Activated naive CD4-positive, alpha-beta T cell treated with anti-CD3 and anti-CD28 coated beads, Interleukin-2, amount 50 U/mL, for 72 hours (primary cell): ENCODE measurements at places on chromosomes 6 and 20. TPM values are rescaled to one million over a fixed set of nuclear protein-coding genes. Genes with fewer than 3 reads are reported as not detected.

The LBP gene
- not detected for total RNA-seq

The TAGAP gene
- 29.9 TPM for total RNA-seq

The GMPR gene
- total RNA-seq, result 0.23 TPM

The CLPSL2 gene
- total RNA-seq, result not detected

The NRSN1 gene
- not detected for total RNA-seq

The PRDM13 gene
- total RNA-seq, result not detected

The CDSN gene
- total RNA-seq, result not detected

The PDE7B gene
- total RNA-seq, result 0.93 TPM

The HEY2 gene
- total RNA-seq, result not detected

GRCh38 chr6:154650351-154650750 is 82.9 kb upstream of the SCAF8 start:
- DNase-seq, result no peak

DNA sequence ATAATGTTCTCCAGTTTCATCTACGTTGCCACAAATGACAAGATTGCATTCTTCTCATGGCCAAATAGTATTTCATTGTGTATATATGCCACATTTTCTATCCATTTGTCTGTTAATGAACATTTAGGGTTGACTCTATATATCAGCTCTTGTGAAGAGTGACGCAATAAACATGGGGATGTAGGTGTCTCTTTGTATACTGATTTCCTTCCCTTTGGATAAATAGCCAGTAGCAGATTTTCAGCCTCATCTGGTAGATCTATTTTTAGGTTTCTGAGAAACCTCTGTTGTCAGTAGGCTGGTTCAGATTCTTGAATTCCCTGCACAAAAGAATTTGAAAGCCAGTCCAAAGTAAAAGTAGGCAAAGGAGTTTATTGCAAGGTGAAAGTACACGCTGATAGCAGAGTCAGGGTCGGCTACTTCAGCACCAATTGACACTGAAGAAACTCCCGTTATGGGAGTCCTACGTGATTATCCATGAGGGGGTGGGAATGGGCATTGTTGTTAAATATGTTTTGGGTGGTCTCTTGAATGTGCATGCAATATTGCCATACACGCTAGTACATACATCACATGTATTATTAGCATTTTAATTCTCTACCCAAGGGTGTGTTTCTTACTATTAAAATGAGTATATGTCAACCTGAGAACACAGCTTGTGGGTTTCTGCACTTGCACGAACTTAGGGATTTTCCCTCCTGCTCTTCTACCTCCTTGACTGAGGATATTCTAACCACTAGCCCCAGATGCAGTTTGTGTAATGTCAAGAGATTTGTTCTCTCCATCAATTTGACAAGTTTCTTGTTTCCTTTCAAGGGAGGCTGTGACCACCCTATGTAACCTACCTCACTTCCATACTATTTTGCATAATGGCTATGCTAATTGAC is 14.4 kb upstream of the SLC17A2 start:
- no peak for DNase-seq

GRCh38 chr6:75224303-75224926 is 18.6 kb upstream of the COL12A1 start:
- DNase-seq, result no peak

DNA sequence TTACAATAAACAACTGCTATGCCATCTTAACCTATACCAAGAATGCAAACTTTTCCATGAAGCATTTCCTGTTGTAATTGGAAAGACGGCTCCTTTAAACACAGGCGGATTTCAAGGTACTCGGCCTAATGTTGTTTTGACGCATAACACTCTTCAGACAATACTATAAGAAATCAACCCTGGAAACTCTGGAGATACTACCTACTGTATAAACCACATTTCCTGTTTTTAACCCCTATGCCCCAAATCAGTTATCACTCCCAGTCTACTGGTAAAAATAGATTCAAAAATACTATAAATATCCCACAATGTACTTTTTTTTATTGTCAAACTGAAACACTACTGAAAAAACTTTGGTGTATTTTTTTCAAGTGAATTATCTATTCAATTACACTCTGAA is 118.1 kb downstream of the IRF4 start:
- no peak for DNase-seq

DNA sequence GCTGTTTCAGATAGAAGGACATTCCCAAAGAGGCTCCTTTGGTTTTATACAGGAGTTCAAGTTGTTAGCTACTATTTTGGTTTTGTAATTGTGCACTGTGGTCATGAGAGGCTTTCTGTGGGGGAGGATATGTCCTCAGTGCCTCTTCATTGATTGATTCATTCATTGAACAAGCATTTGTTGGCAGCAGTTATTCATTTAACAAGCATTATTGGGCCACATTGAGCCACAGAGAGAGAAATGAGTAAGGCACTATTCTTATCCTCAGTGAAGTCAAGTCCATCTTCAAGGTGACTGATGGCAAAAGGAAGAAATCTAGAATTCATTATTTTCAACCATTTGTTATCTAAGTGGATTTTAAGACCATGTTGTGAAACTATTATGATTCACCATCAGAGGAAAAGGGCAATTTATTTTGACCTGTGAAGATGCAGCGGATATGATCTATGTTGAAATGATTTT is 697.2 kb upstream of the CITED2 start:
- no peak for DNase-seq

- no peak for DNase-seq
These were observed 4.5 kb upstream of the SLC52A3 start for GRCh38 chr20:772806-773205.

DNA sequence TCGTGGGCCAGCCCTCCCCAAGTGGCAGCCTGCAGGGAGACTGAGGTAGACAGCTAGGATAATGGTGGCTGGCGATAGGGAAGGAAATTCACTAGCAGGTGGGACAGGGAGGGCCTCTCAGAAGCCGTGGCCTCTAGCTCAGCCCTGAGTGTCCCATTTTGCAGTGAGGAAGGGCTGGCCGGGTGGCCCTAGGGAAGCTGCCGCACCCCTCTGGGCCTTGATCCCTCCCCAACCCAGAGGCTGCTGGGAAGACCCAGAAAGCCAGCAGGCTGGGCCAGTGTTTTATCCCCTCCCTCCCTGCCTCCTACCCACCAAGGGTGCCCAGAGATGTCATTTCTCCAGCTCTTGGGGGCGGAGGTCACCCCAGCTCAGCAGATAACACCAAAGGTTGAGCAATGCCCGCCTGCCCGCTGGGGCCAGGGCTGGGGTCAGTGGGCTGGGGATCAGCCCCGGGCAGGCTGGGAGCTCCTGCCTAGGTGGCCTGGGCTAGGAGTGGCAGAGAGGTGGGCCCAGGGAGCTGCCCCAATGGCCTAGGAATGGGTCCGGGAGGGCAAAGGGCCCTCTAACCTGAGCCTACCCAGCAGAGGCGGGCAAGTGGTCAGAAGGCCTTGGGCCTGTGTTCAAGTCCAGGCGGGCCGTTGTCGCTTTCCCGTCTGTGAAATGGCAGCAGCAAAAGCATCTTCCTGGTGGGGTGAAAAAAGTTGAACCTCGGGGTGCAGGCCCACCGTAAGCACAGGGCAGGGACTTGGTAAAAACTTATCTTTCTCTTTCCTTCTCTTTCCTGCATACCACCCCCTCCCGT is 1.6 kb upstream of the CEBPB start:
- DNase-seq, result no peak

DNA sequence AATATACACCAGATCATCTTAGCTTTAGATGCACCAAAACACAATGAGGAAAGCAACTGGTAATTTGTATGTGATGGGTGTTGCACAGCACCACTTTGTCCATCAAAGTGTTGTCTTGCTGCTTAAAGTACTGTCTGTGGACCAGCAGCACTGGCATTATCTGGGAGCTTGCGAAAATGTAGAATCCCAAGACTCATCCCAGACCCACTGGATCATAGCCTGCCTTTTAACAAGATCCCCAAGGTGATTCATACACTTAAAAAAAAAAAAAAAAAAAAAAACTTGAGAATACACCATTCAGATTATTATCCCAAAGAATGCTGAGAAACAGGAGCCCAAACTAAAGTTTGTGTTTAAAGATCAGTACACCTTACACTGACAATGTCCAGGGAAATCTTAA is 123.4 kb downstream of the TASP1 start:
- no peak for DNase-seq

DNA sequence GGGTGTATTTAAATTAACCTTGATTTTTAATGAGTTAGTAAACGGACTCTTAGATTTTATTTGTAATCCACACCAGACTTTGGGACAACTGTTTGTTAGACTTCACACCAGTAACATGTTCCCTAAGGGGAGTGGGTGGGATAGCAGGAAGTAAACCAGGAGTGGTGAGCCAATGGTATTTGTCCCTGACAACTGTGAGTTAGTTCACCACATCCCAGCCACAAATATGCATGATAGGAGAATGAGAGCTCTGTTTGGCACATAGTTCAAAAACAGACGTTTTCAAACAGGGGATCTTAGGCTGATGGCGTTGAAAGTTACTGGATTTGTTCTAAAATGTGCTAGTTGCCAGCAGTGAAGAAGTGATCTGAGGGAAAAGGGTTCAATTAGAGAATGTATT is 18.7 kb upstream of the COL10A1 start:
- no peak for DNase-seq

GRCh38 chr20:59153355-59153681 is 10.3 kb upstream of the ZNF831 start:
- no peak for DNase-seq
